ENCODE measurements at places on chromosomes 4 and X.

DNA sequence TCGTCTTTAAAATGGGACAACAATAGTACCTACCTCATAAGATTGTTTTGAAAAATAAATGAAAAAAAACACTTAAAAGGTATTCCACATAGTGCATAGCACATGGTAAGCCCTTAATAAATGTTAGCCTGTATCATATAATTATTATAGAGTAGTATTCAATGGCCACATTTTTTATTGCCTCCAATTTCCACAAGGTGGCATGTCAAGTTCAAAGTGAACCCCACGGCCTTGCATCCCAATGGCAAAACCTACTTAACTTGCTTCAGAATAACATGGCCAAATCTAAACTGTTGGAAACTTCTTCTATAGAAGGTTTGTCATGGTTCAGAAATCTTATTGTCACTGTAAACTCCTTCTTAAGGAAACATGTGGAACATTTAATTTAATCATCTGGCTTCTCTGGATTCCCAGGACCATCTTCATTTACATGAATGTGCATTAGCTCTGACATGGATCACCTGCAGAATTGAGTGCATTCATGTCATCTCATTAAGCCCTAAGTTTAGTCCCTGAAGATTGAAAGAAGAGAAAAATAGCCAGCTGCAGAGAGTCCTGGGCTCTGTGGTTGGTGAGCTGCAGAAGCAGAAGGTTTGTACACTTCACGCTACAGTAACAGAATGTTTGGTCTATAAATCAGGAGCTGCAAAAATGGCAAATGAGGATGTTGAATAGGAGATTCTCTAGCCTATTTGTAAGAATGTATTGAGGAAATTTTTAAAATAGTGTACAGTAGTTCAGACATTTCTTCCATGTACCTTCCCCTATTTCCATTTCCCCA is 61.0 kb downstream of the ANXA3 start:
- no peak for DNase-seq

DNA sequence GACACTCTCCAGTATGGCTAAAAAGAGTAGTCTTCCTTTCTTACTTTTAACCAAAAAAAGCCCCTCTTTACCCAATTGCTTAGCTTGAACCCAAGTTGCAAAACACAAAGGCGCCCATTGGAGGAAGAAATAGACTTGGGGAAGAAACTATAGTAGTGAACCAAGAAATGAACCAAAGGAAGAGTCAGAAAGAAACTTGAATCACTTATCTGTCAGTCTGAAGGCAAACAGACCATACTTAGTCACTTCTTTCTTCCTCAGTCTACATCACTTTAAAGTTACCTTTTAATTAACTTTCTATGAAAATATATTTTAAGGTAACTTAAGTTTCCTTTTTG is 161.4 kb upstream of the GIMD1 start:
- no peak for DNase-seq

GRCh38 chr4:25767877-25768725 is 94.7 kb downstream of the SEL1L3 start:
- no peak for DNase-seq

GRCh38 chr4:103098756-103099440 is 736 bp downstream of the BDH2 start:
- no peak for DNase-seq

GRCh38 chr4:81527709-81528108 is 56.0 kb upstream of the RASGEF1B start:
- no peak for DNase-seq
